Heart left ventricle (tissue), 16 donors: ENCODE measurements at places on chromosomes 16 and 17. TPM values are rescaled to one million over a fixed set of nuclear protein-coding genes. Genes with fewer than 3 reads are reported as not detected.
A peak's percentile ranks its signal among the peaks of the same experiment; 100 is the strongest.

DNA sequence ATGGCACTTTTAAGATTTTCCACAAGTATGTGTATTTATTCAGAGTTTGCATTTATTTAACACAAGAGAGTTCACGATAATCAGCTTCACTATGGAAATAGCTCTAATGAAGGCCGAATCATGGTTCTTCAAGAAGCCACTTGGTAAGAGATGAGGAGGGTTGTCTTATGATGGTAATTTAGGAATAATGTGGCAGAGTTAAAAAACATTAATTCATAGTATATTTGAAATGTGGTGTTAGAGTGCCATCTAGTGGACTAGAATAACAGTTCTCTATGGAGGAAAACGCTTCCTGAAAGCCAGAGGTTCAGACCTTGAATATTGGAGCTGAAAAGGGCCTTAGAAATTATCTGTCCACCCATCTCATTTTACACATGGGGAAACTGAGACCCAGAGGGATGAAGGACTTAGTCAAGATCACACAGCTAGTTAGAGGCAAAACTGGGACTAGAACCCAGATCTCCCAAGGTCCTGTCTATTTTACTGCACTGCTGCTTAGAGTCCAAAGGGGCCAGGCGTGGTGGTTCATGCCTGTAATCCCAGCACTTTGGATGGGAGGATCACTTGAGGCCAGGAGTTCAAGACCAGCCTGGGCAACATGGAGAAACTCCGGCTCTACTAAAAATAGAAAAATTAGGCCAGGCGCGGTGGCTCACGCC lies 33.8 kb upstream of the KPNB1 start:
- DNase-seq: no peak

SLC16A6 gene
- total RNA-seq: 0.40 TPM

GRCh38 chr17:76469076-76469990 lies 1.9 kb downstream of the AANAT start:
- no peak for DNase-seq

DNA sequence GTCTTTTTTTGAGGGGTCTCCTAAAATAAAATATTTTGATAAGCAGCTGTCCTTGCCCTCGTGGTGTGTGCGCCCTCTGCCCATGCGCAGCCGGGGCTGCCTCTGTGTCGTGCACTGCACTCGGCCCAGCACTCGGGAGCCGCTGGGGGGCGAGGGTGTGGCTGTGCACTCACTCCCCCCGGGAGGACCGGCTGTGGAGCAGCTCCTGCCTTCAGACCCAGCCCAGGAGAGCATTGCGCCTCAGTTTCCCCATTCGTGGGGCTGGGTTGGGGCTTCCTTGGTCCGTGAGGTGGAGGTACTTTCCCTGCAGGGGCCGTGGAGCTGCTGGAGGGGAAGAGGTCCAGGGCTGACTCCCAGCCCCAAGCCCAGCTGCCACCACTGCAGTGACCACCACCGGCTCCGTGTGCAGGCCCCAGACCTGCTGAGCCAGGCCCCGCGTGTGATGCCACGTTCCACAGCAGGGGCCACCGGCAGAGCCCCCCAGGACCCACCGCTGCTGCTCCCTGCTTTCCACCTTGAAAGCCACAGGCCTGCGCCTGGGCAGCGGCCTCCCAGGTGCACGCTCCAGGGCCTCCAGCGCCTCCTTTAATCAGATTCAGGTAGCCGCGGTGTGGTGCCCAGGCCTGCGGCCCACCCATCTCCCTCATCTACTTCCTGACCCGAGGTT lies 6.3 kb upstream of the IL17C start:
- DNase-seq: no peak

GRCh38 chr16:65015599-65015998 lies 106.3 kb downstream of the CDH11 start:
- no peak for DNase-seq

- no peak for DNase-seq
Measured at GRCh38 chr17:75925912-75926311, 14.9 kb downstream of the FBF1 start.

DNA sequence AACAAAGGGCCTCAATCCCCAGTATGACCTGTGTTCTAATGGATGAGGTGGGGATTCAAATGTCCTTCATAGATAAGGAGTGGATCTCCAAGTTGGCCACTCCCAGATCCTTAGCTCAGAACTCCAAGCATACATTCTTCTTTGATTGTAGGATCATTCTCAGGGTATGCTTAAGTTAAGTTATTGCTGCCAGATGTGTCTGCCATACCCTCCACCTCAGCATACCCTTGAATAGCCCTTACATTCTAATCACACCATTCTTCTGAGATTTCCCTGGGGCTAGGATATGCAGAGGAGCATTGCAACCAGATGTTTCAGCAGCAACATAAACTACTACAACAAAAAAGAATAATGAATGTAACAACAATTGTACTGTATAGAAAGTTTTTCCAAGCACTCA lies 1.6 kb upstream of the KRTAP2-4 start:
- DNase-seq: no peak

GRCh38 chr16:10919003-10919351 lies 23.3 kb downstream of the DEXI start:
- no peak for DNase-seq

DNA sequence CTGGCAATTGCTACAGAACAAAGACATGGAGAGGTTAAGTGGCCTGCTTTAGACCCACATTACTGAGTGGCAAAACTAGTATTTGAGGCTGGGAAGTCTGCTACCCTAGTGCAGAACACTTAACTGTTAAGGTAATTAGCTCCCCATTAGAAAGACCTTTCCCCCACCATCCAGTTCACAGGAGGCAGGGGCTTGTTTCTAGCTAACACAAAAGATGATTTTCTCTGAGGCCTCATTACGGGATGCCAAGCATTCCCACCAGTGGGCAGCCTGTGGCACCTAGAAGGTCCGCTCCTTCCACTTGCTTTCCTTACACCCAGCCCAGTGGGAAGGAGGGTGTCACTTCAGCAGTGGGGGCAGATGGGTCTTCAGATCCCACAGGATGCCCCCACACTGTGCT lies 99.1 kb downstream of the RBFOX1 start:
- no peak for DNase-seq

C16orf96 gene
- total RNA-seq: 0.08 TPM

CMTM2 gene
- total RNA-seq: not detected

DNA sequence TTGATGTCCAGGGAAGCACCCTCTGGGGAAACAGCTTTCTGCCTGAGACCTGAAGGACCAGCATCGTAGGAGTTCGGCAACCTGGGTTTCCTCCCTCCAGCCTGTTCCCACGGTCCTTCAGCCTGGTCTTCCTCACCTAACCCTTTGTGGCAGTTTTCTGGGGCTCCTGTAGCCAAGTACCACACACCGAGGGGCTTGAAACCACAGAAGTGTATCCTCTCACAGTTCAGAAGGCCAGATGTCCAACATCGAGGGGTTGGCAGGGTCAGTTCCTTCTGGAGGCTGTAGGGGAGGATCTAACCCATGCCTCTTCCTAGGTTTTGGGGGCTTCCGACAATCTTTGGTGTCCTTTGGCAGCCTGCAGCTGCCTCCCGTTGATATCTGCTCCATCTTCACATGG lies 381.0 kb upstream of the TNRC6C start:
- no peak for DNase-seq

KCNH4 gene
- 0.19 TPM for total RNA-seq

KRTAP4-9 gene
- total RNA-seq: not detected

- DNase-seq: no peak
Measured at GRCh38 chr17:76626442-76626841, 17.1 kb downstream of the ST6GALNAC1 start.

MEIOB gene
- total RNA-seq: not detected

DNA sequence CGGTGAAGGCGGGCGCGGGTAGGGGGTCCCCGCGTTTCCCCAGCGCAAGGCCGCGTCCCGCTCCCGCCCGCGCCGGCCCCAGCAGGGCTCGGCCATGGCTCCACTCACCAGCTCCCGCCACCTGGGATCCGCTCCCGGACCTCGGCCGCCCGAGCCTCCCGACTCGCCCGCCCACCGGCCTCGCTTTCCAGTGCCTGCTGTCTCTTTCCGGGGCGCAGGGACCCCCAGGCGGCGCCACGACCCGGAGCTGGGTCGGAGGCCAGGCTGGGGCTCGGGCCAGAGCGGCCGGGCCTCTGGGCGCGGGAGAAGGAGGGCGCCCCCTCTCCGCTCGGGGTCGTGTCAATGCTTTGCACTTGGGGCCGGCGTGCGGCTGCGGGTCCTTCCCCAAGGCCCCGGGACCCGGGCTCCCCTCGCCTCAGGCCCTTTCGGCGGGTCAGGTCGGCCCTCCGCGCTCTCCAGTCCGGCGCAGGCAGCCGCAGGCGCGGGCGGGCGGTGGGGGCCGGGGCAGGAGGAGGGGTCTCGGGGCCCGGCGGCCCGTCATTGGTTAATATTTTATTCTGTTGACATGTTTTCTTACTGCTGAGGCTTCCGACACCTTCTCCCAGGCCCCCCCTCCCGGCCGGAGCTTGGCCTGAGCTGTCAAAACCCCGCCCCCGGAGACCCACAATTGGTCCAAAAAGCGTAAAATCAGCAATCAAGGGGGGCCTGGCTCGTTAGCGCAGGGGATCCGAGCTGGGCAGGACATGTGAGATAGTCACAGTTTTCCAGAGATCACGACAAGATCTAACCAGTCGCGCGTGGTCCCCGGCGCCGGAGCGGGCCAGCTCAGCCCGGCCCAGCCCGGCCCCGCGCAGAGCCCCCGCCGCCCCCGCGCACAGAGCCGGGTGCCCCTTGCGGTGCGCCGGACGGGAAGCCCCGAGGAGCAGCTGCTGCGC lies at the start of gene TBX2:
TBX2 (plus strand) TSS at position 713 of the 935 bp plus-strand sequence. CDS start 334 bp downstream, outside the sequence.
- DNase-seq: peak; percentile 84
